NCI-H146 (cell line): ENCODE measurements at places on chromosomes 5 and 9.

GRCh38 chr5:178346607-178347334 lies 114.2 kb upstream of the PHYKPL start:
- no peak for DNase-seq

GRCh38 chr5:154196955-154197652 lies 6.6 kb downstream of the GALNT10 start:
- peak; percentile 5 for DNase-seq

DNA sequence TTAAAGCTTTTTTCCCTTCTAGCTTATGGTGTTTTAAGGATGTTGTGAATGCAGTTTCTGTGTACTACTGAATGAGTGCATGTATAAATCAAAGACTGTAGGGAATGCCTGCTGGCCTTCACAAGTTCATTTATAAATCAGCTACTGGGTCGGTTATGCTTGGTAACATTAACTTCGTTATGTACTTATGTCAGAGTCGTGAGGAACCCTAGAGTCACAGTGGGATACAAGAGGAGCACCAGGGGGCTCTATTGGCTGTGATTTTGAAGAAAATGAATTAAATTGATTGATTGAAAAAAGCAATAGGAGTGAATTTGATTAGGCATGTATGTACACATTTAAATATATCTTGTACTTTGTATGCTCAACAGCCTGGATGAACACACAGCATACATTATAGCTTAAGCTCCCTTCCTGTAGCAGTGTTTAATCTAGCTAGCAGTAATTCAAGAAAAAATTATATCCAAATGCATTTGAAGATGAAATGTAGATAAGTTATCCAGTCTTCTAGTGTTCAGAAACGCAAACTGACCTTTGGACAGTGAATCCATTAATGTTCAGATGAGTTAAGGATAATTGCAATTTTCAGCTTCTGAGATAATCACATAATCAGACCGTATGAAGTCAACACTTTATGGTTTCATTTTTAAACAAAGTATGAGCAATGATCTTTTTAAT lies 204.2 kb downstream of the KDM4C start:
- DNase-seq, result peak; percentile 32

GRCh38 chr9:132546148-132547051 lies 36.0 kb upstream of the BARHL1 start:
- peak; percentile 27 for DNase-seq

- no peak for DNase-seq
These were observed 22.2 kb downstream of the VAV2 start for GRCh38 chr9:133969681-133970580.

- no peak for DNase-seq
These were observed 882.3 kb upstream of the SEMA6A start for GRCh38 chr5:117456866-117457470.

DNA sequence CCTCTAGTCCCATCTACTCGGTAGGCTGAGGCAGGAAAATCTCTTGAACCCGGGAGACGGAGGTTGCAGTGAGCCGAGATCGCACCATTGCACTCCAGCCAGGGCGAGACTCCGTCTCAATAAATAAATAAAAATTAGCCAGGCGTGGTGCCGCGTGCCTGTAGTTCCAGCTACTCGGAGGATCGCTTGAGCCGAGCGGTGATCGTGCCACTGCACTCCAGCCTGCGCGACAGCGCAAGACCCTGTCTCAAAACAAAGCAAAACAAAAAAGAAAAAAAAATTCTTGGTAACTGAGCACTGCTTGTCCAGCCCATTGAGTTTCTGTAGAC lies 710 bp upstream of the WDR55 start:
- no peak for DNase-seq

- DNase-seq, result no peak
These were observed 45.6 kb upstream of the IER5L start for GRCh38 chr9:129223551-129224208.

DNA sequence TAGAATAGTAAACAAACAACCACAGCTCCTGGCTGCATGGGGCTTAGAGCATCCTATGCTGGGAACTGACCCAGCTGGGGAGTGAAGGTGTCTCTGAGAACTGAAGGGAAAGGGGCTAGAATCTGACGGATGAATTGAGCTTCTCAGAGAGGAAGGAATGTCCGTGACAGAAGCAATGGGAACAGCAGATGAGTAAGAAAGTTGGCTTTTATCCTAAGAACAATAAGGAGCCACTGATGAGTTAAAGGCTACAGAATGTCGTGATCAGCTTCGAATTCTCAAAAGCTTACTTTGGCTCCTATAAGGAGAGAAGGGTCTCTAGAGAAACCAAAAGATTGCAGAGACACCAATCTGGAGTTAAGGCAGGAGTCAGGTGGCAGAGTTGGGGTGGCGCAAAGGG lies 52.6 kb downstream of the EBF1 start:
- no peak for DNase-seq

DNA sequence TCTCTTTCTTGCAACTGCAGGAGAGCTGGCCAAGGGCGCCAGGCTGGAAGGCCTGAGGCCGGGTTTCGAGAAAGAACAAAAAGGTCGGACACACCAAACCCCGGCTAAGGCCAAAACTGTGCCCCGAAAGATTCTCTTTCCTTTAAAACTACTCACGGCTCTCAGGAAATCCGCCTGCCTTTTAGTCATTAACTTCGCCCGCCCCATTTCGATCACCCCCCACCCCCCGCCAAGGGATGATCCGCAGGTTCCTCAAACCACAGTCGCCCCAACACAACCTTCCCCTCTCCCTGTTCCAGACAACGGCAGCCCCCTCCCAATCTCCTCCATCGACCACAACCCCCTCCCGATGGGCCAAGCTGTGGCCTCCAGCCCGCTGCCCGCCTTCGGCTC lies 536 bp downstream of the FEM1C start:
- DNase-seq, result no peak

DNA sequence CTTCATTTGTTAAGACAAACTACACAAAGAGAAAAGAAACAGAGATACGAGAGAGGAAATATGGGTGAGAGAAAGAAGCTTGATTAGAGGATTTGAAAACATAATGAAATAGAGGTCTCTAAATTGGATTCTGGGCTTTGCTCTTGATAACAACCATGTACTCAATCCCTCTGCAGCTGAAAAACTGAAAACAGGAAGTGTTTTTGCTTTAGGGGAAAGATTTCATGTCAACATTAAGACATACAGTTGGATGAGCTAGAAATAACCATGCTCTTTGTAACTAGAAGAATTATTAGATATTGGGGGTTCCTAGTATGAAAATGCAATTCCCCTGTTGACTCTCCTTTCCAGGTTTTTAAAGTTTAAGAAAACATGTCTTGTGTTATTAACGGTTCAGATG lies 21.9 kb downstream of the CRHBP start:
- DNase-seq, result no peak

- DNase-seq, result no peak
These were observed 8.8 kb upstream of the FCN2 start for GRCh38 chr9:134871697-134872340.

DNA sequence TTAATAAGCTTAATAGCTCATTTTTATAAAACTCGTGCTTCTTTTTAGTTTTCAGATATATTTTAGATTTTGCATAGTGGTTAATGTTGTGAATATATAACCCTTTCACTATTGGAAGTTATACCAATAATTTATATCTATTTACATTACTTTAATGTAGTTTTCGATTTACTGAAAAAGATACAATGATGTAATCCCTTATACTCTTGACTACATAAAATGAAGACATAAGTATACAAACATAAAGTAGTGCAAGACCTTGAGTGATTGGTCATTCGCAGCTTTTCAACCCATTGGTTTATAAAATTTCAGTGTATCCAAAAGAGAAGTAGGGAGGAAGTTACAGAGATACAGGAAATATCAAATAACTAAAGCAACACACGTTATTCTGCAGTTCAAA lies 84.3 kb upstream of the GRHPR start:
- DNase-seq, result no peak

- no peak for DNase-seq
These were observed 25.4 kb upstream of the SNX18 start for GRCh38 chr5:54492178-54492577.

DNA sequence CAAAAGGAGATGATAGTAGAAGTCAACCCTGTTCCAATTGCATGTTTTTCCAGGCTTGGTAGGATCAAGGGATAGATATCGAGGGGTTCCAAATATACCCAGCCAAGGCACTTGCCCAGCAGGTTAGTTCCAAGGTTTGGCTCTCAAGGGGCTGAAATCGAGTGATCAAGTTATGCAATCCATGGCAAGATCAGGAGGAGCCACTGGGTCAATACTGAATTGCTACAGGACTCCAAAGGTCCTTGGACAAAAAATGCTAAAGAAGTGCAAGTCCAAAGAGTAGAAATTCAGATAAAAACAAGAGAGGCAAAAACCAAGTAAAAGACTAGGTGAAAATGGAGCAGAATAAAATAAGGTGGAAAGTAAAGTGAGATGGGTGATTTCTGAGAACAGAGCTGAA lies 179.1 kb upstream of the RFX3 start:
- no peak for DNase-seq
